ENCODE measurements at places on chromosomes 7 and 10. TPM values are rescaled to one million over a fixed set of nuclear protein-coding genes. Genes with fewer than 3 reads are reported as not detected.
A peak's percentile ranks its signal among the peaks of the same experiment; 100 is the strongest.

GRCh38 chr7:134916171-134916883, 70.0 kb upstream of the AGBL3 start:
- no peak for DNase-seq

DNA sequence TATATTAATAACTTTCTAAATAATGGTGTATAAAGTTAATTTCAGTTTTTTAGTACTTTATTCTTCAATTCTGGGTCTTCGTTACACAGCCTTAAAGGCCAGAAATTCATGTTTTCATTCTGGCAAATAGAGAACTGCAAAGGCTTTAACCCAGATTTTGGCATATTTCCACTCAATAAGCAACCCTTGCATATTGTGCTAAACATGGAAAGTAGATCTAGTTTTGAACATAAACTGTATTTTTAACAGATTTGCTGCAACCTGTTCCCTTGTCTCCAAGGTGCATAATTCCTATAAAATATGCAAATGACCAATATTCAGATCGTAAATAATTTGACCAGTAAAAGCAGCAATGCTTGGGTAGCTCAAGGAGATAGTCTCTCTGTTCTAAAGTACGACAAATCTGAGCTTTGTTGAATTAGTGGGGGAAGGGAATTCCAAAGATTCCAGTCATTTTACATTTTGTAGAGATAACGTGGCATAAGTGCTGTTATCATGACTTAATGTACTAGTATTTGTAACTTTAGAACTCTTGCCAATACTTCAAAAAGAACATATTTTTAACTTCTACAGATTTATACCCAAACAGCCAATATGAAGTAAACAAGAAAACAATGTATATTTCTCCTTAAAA, 46.4 kb upstream of the RSBN1L start:
- DNase-seq = no peak

Gene CFTR
- not detected for polyA plus RNA-seq

DNA sequence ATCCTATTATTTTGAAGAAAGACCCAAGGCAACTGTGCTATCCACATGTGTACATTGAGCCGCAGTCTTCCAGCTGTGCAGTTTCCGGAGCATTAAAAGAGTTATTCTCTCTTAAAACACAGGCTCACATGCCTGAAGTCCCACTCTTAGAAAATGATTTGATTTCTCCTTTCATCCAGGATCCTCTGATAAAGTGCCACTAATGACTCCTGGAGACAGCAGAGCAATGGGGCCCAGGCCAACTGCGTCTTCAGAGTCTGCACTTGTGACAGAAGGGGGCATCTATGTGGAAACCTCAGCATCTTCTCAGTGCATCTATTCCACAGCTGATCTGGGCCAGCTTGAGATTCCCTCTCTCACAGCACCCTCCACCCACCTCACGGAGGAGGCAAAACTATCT, 482.1 kb upstream of the AKR1E2 start:
- DNase-seq = peak; percentile 19

Gene DKK1
- 0.18 TPM for polyA plus RNA-seq

Gene WNT8B
- not detected for polyA plus RNA-seq

Gene TMEM273
- 23.6 TPM for polyA plus RNA-seq

DNA sequence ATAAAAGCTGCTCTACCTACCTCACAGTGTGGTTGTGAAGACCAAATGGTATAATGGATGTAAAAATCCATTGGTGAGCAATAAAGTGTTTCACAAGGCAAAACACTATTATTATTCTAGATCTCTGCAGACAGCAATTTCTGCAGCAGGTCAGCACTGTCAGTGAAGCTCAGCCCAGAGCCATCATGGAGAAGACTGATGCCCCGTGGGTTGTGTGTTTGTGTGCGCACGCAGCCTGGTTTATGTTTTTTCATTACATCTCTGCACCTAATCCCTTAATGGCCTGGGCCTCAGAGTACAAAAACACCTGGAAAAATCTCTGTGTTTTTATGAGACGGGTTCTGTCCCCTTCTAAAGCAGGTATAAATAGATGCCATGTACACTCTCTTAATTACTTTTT, 64.2 kb downstream of the PARP12 start:
- DNase-seq = no peak

GRCh38 chr7:30491417-30491816, 12.8 kb upstream of the NOD1 start:
- no peak for DNase-seq

Gene SEMA3D
- 0.54 TPM for polyA plus RNA-seq

GRCh38 chr10:20041931-20042330, 225.7 kb downstream of the PLXDC2 start:
- DNase-seq = no peak

DNA sequence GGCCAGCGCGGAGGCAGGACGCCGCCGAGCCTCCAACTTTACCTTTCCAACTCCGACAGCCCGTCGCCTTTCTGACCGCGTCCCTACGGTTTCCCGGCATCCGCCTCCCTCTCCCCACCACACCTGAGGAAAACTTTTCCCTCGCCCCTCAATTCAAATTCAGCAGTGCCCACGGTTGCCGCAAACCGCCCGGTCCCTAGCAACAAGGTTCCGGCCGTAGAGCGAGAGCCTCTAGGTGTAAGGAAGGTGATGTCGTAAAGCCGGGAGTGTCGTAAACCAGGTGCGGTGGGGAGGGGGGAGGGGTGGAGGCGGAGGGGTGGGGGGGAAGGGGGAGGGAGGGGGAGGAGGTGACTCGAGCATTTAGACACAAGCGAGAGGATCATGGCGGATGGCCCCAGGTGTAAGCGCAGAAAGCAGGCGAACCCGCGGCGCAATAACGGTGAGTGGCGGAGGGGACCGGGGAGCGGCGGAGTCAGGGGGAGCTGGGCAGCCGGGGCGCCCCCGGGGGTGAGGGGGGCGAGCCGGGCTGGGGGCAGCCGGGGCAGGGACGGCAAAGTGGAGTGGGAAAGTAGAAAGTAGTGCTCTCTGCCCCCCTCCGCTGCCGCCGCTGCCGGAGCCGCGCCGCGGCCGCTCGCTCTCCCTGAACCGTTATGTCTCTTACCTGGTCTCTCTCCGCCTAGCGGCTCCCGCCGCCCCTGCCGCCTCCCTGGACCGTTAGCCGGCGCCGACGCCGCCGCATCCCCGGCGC, at the start of gene ZEB1:
TSS of gene ZEB1 (plus strand) at position 363 of the 748 bp plus-strand sequence. CDS start at position 382, 19 bp downstream.
- DNase-seq = peak; percentile 93

All from right cardiac atrium (tissue), 5 donors.